Neural progenitor cell (in vitro differentiated cells): ENCODE measurements at places on chromosomes 13 and 19.

DNA sequence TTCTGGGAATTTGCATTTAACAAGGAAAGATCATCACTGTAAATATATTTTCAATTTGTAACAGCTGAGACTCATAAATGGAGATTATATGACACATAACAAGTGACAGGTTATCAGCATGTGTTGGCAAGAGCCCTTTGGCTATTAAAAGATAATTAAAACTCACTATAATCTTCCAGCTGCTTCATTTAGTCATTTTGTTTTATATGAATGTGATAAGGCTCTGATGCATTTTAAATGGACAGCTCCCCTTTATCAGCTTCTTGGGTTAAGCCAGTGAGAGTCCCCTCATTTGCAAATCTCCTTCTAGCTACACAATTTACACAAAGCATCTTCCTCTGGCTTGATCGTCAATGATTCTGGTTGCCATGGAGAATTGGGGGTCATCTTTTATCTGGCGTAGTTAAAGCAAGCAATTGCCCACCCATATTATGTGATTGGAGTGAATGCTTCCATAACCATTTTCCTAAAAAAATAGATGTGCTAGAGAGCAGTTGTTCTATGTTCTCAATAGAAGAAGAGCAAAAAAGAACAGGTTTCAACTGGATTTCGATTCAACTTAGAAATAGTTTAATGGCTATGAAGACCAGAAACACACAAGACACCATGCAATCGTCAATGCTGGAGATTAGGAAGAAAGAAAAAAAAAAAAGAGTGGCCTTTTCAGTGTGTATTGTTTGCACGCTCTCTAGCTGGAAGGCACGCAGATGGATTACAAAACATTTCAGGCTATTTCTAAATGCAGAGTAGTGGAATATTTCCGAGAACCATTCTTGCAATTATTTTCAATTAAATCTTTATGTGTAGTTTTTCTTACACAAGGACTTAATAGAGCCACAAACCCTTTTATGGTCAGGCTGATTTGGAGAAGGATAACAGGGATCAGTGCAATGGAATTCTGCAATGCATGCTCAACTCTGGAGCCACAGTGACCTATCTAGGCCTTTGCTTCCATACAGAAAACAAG, 27.4 kb downstream of the STARD13 start:
- no peak overlapping the region for H3K27ac ChIP-seq
- H3K36me3 ChIP-seq, result no peaks in the 10 kb centered on the region
- H3K4me3 ChIP-seq, result no peak overlapping the region
- H3K4me1 ChIP-seq, result no peaks in the 10 kb centered on the region
- DNase-seq, result no peak

GRCh38 chr13:94978516-94978915, 266.2 kb upstream of the SOX21 start:
- DNase-seq, result no peak
- H3K4me3 ChIP-seq, result no peak overlapping the region
- H3K27me3 ChIP-seq, result no peaks in the 10 kb centered on the region
- H3K4me1 ChIP-seq, result peaks cover 29% of the 10 kb centered on the region
- no peaks in the 10 kb centered on the region for H3K36me3 ChIP-seq
- no peak overlapping the region for H3K27ac ChIP-seq

GRCh38 chr13:113668491-113668971, 1.5 kb downstream of the GRK1 start:
- no peaks in the 10 kb centered on the region for H3K27me3 ChIP-seq
- H3K27ac ChIP-seq, result no peak overlapping the region
- H3K36me3 ChIP-seq, result no peaks in the 10 kb centered on the region
- H3K4me1 ChIP-seq, result no peaks in the 10 kb centered on the region
- DNase-seq, result no peak

- H3K27me3 ChIP-seq, result no peaks in the 10 kb centered on the region
- H3K4me3 ChIP-seq, result no peak overlapping the region
- no peak overlapping the region for H3K27ac ChIP-seq
- DNase-seq, result no peak
Observed at GRCh38 chr13:99132295-99132835, 68.3 kb upstream of the UBAC2 start.
